ENCODE measurements at places on chromosomes 13 and 19. TPM values are rescaled to one million over a fixed set of nuclear protein-coding genes. Genes with fewer than 3 reads are reported as not detected.

The NCAN gene
- 0.03 TPM for polyA plus RNA-seq

The ERFL gene
- 0.18 TPM for polyA plus RNA-seq

The PRSS57 gene
- polyA plus RNA-seq, result 0.64 TPM

DNA sequence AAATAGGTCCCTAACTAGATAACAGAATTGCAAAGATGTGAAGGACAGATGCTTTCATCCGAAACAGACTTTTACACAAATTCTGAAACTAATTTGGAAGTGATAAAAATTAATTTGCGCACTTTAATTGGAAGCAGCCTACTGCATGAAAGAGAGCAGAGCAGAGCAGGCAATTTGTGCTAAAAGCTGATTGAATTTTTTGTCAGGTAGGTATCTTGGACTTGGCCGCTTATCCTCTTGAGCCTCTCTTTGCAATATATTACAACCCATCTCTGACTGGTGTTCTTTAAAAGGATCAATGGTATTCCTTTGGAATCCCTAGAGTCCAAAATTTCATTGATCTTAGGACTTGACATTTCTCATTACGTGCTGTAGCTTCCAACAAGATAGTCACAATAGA is 183.3 kb upstream of the MAB21L1 start:
- no peak for DNase-seq

DNA sequence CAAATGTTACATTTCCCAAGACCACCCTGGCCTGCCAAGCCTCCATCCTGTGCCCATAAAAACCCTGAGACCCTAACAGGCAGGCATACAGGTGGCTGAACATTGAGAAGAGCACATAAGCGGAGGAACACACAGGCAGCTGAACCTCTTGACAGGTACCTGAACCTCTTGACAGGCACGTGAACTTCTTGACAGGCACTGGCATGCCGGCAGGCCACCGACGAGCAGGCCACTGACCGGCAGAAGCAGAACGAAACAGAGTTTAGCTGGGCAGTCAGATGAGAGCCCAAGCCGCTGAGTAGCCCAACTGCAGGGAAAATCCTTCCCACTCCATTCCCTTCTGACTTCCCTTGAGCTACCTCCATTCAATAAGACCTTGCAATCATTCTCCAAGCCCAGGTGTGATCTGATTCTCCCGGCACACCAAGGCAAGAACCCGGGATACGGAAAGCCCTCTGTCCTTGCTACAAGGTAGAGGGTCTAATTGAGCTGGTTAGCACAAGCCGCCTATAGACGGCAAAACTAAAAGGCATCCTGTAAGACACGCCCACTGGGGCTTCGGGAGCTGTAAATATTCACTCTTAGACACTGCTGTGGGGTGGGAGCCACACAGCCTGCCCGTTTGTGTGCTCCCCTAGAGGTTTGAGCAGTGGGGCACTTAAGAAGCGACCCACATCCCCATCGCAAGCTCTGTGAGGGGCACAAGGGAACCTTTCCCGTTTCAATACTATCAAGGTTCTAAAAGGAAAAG is 2613.9 kb upstream of the PCDH20 start:
- no peak for DNase-seq

- DNase-seq, result no peak
Measured at GRCh38 chr19:50490991-50491472, 14.4 kb upstream of the GARIN5A start.

All from right lung (tissue), 10 donors.